CD4-positive, alpha-beta T cell treated with Interleukin-6 at 100 ng/mL for 8 hours (primary cell): ENCODE measurements at places on chromosomes 5 and 9.

DNA sequence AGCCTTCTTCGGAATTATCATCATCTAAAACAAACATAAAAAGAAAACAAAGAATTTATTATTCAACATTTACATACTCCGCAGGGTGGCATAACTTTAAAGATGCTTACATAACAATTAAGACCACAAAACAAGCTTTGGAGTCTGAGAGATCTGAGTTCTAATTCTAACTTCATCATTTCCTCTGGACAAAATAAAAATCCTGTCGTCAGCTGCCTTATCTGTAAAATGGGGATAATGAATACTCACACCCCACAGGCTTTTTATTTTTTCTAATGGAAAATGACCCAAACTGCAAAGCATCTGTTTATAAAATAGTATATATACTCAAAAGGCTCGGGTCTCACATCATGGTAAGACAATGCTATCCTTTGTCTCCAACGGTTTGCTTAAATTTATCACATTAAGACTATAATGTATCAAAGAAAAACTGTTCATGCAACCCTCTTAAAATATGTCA, 4.3 kb downstream of the ARRDC3 start:
- no peak for DNase-seq

GRCh38 chr5:132773601-132774355, 3.3 kb downstream of the SEPTIN8 start:
- no peak for DNase-seq

DNA sequence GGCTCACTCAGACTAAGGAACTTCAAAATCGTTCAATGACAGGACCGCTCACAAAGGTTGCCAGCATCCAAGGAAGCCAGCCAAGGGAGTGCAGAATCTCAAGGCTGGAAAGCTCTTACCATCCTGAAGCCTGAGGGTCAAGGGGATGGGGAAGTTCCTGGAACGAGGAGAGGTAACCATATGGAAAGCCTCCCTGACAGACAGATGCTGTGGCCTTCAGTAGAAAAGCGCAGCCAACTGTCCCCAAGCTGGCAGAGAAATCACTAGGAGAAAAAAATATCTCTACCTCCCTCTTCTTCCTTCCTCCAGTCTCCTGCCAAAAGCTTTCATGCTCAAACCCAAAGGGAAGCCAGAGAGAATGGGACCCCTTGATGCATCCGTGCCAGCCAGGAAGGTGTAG, 90.5 kb upstream of the RANBP3L start:
- DNase-seq, result no peak

- DNase-seq, result no peak
Measured at GRCh38 chr9:123234853-123235252, 33.5 kb downstream of the STRBP start.

GRCh38 chr5:138369261-138369660, 16.8 kb downstream of the KDM3B start:
- no peak for DNase-seq

DNA sequence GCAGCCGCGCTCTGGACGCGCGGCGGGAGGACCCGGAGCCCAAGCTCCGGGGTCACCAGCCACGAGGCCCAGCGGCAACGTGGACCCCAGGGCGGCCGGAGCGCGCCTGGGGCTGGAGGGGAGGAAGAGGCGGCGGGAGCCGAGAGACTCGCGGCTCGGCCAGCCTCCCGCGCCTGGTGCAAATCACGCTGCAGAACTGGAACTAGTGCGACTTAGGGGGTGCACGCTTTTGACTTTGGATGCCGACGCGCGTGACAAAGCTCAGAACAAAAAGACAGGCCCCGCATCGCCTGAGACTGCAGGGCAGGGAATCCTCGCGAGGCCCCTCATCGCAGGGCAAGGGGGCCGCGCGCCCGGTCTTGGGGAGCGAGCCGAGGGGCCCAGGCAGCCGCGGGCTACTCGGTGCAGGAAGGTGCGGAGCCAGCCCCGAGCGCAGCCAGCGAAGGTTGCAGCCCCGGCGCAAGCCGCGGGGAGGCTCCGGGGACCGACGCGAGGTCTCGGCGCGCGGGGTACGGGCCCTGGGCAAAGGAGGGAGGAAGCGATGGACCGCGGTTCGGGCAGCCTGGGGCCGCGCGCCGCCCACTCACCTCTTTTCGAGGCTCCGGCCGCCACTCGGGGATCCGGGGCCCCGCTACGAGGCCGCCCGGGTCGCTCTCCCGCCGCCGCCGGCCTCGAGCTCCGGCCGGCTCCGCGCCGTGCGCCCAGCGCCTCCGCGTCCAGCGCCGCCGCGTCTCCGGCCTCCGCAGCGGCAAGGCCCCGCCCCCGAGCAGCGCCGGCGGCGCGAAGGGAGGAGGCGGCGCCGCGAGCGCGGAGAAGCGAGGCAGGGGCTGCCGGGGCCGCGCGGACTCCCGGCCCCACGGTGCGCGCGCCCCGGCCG, at the start of gene GOLM1:
Gene GOLM1, minus strand, starts transcription at position 735 of the 877 bp plus-strand sequence. CDS start 20,238 bp downstream, outside the sequence.
- no peak for DNase-seq

- DNase-seq, result no peak
Measured at GRCh38 chr5:143124593-143124992, 278.9 kb downstream of the NR3C1 start.

DNA sequence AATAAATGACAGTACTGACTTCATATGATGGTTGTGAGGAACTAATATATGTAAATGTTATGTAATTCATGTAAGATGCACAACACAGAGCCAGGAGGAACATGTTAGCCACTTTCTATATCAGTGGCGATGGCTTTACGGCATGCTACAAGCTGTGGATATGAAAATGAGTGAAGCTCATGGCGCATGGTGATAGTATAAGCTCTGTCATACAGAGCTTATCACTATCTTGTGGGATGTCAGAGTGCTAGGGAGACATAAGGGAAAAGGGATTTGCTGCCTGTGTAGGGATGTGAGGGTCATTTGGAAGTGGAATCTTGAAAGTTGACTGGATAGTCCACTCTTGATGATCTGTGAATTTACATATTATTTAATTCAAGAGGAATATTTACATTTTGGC, 13.6 kb downstream of the CPEB4 start:
- DNase-seq, result no peak

- no peak for DNase-seq
Measured at GRCh38 chr5:140342896-140343295, 3.5 kb downstream of the HBEGF start.
